Activated CD8-positive, alpha-beta memory T cell treated with anti-CD3 and anti-CD28 coated beads for 24 hours (primary cell): ENCODE measurements at places on chromosomes 11 and 22.

DNA sequence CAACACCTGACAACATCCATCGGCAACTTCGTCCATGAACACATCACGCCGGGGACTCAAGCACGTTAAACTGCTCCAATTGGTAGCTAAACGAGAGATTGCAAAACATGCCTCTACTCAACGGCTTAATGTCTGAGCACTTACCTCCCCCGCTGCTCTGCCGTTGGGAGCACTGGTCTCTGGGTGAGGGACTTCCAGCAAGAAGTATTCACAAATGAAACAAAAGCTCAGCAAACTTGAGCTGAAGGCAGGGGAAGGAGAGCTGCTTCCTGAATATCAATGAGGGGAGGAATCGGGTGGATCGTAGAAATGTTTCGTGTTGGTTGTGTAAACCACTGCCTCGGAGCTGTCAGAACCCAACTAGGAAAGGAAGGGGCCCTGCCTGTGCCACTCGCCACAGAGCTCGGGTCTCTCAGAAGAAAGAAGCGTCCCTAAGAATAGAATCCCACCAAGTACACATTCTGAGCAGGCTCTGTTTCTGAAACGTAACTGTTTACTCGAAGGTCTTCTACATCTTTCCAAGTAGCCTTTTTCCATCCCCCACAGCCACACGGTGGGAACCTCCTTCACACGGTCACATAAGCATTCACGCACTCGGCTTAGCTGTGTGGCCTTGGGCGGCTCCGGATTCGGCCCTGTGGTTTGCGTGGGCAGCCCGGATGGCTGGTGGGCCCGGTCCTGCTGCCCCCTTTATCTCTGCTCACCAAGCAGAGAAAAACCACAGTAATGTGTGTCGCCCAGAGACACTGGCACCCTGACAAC, at the start of gene MLC1:
Gene MLC1, minus strand, starts transcription at position 216 of the 762 bp plus-strand sequence. CDS start 524 bp downstream, outside the sequence.
- DNase-seq: peak; percentile 65

- no peak for DNase-seq
These were observed 36.9 kb downstream of the PACS1 start for GRCh38 chr11:66106786-66107599.

DNA sequence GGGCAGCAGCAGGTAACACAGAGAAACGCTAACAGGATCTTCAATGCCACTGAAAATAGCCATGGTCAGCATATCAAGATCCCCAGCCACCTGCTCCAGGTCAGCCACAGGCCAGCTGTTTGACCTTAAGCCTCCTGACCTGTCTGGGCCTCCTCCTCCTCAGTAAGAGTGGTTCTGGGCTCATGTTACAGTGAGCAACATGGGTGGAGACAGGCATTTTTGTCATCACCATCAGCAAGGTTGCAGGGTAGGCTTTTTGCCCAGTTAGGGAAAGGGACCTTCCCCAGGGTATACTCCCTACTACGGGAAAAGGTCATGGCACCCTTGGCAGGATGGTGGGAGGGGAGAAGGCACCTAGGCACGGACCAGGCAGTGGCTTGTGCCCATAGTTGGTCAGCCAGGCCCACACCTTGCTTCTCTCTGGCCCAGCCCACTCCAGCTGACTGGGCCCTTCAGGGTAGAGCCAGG, 131.8 kb upstream of the PARVA start:
- no peak for DNase-seq

DNA sequence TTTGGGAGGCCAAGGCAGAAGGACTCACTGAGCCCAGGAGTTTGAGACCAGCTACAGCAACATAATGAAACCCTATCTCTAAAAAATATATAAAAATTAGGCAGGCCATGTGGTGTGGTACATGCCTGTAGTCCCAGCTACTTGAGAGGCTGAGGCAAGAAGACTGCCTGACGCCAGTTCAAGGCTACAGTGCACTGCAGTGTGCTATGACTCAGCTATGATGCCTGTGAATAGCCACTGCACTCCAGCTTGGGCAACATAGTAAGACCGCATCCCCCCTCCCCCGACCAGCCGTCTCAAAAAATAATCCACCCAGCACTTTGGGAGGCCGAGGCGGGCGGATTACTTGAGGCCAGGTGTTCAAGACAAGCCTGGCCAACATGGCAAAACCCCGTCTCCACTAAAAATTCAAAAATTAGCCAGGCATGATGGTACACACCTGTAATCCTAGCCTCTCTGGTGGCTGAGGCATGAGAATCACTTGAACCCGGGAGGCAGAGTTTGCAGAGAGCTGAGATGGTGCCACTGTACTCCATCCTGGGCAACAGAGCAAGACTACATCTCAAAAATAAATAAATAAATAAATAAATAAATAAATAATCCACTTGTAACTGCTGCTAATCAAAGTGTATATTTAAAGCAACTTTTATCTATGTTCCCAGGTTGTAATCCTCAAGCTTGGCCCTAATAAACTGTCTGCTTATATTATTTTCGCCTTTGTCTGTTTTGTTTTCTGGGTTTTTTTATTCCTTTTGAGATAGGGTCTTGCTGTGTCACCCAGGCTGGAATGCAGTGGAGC, 7.8 kb downstream of the HPS5 start:
- DNase-seq: no peak

DNA sequence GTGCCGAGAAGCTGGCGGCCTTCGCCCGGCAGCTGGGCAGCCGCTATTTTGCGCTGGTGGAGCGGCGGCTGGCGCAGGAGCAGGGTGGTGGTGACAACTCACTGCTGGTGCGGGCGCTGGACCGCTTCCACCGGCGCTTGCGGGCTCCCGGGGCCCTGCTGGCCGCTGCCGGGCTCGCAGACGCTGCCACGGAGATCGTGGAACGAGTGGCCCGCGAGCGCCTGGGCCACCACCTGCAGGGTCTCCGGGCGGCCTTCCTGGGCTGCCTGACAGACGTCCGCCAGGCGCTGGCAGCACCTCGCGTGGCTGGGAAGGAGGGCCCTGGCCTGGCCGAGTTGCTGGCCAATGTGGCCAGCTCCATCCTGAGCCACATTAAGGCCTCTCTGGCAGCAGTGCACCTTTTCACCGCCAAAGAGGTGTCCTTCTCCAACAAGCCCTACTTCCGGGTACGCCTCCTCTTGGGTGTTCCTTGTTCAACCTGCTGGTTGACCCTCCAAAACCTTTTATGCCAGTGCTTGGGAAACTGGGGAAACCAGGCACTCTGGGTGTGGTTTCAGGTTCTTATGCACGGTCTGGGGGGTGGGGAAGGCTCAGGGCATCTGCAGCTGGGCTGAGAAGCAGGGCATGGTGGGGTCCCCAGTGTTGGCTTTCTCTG, 3.1 kb upstream of the TM7SF2 start:
- no peak for DNase-seq

- DNase-seq: peak; percentile 84
These were observed 57.7 kb downstream of the BMAL1 start for GRCh38 chr11:13335319-13335718.

GRCh38 chr22:27989758-27990450, 70.8 kb upstream of the PITPNB start:
- peak; percentile 1 for DNase-seq

DNA sequence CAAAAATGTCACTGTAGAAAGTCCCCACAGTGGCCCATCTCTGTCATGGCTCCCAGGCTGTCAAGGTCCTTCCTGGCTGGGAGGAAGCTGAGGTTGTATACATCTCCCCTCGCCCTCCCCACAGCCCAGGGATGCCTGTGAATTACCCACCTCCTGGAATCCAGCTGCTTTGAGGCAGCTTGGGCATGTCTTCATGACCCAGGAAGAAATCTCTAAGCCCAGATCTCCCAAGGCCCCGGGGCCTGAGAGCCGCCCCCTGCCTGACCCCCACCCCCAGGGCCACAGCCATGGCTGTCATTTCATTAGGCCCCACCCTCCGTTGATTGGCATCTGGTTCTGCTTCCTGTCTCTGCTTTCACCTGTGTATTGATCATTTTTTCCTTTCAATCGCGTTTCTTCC, 207.5 kb downstream of the TBC1D22A start:
- no peak for DNase-seq

DNA sequence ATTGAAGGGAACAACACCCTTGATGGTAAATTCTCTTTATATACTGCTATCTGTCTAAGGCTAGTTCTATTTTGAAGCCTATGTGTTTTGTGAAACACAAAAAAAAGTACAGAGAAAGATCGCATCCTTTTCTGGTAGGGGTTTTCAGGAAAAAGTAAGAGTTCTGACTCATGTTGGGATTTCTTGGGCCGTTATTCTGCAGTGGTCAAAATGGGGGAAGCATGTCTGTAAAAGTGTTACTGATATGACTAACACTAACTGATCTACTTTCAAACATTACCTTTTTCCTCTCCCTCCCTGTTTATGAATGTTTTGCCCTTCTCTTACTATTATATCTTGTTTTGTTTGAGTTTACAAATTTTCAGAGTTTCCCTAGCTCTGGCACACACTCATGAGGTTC, 53.9 kb downstream of the CTNND1 start:
- no peak for DNase-seq

DNA sequence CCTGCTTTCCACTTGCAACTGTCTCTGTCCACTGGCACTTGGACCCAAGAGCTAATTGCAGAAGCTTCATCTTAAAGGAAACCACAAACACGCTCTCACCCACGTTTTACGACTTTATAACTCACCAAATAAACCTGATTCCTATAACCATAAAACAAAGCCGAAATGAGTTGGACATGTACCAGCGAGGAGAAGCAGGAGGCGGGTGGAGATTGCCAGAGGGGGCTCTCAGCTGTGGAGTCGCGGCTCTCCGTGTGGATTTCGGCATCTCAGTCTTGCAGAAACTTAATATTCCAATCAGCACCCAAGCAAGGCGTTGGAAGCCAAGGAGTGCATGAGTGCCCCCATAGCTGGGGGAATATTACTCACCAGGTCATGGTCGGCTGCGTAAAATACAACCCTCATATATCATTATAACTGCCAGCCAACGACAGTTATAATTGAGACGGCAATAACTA, 483.6 kb downstream of the MN1 start:
- DNase-seq: no peak

- DNase-seq: no peak
These were observed 332.2 kb downstream of the INSC start for GRCh38 chr11:15446929-15447328.

GRCh38 chr11:33667819-33668467, 32.7 kb downstream of the C11orf91 start:
- DNase-seq: peak; percentile 28

- peak; percentile 59 for DNase-seq
These were observed 8.6 kb upstream of the MMP8 start for GRCh38 chr11:102733232-102733875.

DNA sequence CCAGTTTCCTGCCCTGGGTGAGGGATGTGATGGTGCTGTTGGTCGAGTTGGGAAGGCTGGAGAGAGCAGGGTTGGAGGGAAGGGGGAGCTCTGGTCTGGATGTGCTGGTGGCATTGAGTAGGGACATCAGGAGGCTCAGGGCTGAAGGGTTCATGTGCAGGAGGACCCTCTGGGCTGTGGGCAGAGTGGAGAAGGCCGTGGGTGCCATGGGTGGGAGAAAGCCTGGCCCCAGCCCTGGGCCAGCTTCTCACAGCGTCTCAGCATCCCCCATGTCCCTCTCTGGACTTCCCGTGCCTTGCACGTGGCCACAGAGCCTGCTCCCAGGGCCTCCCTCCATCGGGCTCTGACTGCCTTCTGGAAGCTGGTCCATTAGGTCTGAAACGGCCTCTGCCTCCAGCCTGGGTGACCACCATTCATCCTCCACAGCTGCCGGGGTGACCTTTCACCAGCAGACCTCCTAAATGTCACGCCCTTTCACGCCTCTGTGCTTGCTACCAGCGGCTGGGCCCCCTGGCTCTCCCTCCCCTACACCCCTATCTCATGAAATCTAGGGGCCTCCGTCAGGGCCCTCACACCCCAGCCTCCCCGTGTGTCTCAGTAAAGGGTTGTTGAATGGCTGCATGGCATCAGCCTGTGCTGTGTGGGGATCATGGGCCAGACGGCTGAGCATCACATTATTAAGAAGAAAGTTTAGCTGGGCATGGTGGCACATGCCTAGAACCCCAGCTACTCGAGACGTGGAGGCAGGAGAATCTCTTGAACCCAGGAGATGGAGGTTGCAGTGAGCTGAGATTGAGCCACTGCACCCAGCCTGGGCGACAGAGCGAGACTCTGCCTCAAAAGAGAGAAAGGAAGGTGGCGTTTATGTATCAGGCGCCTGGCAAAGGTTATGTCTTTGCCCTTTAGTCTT, 25.5 kb downstream of the MYO7A start:
- no peak for DNase-seq

DNA sequence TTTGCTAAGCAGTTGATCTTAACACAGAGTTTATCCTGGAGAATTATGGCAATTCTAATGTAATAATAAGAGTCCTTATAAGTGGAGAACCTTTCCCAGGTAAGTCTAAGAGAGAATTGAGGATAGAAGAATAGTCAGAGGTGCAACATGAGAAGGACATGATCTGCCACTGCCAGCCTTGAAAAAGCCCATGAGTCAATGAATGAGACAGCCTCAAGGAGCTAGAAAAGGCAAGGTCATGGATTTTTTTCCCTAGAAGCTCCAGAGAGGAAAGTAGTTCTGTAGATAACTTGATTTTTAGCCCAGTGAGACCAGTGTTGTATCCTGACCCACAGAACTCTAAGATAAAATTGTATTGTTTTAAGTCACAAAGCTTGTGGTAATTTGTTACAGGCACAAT, 16.9 kb downstream of the MS4A6A start:
- DNase-seq: no peak

- DNase-seq: no peak
These were observed 2.3 kb downstream of the MMP11 start for GRCh38 chr22:23774922-23775436.

- no peak for DNase-seq
These were observed 18.3 kb upstream of the RAC2 start for GRCh38 chr22:37262346-37262745.

DNA sequence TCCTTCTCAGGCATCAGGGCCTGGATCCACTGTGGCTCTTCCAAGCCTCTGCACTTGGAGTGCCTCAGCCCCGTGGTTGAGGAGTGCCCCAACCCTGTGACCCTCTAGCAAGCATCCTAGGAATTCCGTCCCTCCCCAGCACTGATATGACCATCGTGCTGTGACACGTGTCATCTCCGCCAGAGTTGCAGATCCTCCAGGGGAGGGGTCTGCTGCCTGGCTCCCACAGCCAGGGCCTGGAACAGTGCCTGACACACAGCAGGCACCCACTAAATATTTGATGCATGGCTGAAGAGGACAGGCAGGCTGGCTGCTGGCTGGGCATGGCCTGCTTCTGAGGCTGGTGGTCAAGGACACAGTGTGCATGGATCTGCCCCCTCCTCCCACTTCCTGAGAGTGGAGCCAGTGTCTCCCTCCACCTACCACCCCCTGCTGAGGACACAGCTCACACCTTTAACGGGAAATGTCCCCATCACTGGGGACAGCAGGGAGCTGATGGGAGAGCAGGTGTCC, 1.7 kb upstream of the CD81 start:
- no peak for DNase-seq

- DNase-seq: no peak
These were observed 44.6 kb downstream of the C11orf91 start for GRCh38 chr11:33655842-33656600.

- no peak for DNase-seq
These were observed 226.7 kb upstream of the NARS2 start for GRCh38 chr11:78801161-78801884.
